Stimulated activated CD8-positive, alpha-beta memory T cell treated with anti-CD3 and anti-CD28 coated beads, Interleukin-7, amount 100 ng/mL, for 48 hours (primary cell): ENCODE measurements at places on chromosomes 4 and X.

- DNase-seq: no peak
Measured at GRCh38 chrX:81537723-81538122, 335.8 kb downstream of the SH3BGRL start.

DNA sequence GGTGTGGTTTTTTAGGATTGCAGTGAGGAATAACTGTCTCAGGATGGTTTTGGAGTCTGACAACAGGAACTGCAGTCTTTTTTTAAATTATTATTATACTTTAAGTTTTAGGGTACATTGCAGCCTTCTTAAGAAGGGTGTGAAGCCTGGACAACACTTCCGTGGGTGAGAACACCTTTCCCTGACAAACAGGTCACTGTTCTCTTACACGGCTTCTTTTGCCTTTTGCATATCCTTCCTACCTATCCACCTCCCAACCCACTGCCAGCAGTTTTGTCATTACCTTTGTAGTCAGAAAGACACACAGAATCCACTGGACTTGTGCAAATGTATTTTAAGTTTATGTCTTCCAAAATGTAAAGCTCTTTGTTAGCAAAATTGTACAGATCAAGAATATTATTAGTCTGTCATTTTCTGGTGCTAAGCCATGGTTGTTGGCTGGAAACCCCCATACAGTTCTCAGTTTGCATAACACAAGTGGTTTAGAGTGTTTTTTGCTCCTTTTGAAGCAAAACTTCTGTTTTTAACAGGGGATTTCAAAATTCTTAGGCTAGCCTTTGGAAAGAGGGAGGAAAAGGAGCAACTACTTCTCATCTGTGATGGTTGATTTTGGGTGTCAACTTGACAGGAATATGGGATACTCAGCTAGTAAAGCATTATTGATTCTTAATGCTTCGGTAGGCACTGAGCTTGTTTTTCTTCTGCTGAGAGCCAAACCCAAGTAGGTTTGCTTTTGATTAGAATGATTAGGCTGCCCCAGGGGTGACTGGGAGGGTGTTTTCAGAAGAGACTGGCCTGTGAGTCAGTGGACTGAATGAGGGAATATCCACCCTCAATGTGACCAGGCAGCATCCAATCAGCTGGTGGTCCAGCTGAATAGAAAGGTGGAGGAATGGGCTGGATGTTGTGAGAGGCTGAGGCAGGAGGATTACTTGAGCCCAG is 29.4 kb upstream of the KLHL2 start:
- no peak for DNase-seq

DNA sequence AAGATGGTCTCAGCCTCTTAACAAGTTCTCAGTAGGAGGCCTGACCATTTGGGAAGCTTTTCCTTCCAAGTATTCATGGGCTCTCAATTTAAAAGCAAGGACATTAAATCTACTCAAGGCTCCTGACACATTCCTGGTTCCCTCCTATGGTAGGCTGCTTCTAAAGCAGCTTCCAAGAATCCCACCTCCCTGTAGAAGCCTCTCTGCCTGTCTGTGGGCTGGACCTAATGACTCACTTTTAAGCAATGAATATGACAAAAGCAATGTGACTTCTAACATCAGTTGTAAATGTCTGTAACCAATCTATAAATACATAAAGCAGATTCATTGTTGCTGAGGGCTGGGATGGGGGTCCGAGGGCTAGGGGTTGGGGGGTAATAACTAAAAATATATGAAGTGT is 99.5 kb upstream of the FAM9B start:
- DNase-seq: no peak

GRCh38 chr4:86356425-86357210 is 3.2 kb downstream of the MAPK10 start:
- no peak for DNase-seq

DNA sequence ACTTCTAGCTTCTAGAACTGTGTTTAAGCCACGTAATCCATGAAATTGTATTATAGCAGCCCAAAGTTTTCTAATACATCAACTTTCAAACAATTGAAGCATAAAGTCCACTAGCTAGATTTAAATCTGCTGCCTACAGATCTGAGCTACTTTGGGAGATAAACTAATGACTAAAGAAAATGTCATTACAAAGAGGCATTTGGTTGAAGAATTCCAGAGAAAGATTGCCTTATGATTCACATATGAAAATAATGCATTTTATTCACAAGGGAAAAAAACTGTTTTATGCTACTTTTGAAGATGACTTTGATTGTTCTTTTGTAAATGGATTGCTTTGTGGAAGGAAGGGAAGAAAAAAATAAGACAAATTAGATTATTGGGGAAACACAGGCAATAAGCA is 124.1 kb upstream of the SLIT2 start:
- DNase-seq: no peak

GRCh38 chr4:81466841-81467671 is 4.7 kb downstream of the RASGEF1B start:
- peak; percentile 63 for DNase-seq

- no peak for DNase-seq
Measured at GRCh38 chr4:148021686-148022085, 289.8 kb downstream of the ARHGAP10 start.

DNA sequence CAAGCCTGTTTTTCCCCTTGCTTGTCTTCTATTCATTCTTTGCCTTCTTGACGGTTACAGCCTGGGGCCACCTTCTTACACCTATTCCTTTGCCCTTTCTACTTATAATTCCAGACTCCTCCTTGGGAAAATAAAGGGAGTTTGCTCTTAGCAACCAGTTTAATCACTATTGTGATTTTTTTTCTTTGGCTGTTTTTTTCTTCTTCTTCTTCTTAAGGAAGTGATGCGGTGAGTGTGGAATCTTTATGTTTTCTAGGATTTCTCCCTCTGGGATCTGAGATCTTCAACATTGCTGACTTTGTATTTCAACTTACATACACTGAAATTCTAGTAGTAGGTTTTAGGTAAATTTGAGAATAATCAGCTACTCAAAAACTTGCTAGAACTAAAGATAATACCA is 1.1 kb upstream of the KLHL13 start:
- no peak for DNase-seq

GRCh38 chr4:168208957-168209614 is 109.5 kb downstream of the DDX60 start:
- no peak for DNase-seq

DNA sequence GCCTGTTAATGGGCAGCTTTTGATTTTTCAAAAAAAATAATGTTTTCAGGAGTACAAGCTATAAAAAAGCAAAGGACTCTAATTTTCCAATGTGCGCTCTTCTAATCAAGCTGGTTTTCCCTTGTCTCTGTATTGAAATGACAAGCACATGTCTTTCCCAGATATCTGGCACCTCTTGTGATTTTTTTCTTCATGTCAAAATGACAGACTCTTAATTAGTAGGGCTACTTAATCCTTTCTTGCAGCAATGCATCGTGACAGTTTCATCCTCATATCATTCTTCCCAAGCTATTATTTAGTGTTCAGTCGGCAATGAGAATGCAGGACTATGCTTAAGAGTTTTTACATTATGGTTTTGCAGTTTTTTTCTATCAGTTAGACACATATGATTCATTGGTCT is 139.5 kb downstream of the MAGEC1 start:
- DNase-seq: no peak

DNA sequence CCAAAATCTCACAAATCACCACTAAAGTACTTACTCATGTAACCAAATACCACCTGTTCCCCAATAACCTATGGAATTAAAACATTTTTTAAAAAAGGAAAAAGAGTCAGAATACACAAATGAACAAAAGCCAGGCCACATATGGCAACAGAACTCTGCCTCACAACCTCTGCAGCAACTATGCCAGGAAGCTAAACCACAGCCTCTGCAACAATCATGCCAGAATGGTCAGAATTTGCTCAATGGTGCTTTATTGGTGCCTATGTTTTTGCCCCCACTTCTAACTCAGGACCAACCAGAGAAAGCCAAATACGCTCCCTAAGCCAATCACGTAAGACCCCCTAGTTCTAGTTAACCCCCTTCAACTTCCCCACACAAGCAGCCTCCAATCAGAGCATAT is 69.6 kb downstream of the HOPX start:
- DNase-seq: no peak

DNA sequence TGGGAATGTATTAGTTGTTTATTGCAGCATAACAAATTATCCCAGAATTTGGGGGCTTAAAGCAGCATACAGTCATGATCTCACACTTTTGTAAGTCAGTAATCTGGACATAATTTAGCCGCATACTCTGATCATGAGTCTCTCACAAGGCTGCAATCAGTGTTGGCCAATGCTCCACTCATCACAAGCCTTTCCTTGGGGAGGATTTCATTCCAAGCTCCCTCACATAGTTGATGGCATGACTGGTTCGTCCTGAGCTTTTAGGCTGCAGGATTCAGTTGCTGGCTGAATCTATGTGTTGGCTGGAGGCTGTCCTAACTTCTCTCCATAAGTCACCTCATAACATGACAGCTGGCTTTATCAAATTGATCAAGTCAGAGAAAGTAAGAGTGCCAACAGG is 1568.6 kb upstream of the PCDH7 start:
- DNase-seq: no peak

DNA sequence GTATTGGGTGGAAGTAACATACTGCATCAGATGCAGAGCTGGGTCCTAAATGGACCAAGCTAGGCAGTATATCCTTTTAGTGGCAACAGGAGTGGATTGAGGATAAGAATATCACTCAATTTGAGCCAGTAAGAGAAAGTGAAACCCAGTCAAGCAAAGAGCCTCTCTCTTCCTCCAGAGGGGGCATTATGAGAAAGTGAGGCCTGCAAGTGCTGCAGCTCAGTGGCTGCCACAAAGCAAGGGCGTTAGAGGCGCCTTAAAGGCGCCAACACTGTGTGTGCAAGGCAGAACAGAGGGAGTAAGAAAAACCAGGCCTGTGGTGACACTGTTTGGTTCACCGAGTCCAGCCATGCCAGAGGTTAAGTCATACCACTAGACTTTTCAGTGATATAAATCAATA is 17.5 kb downstream of the STX18 start:
- no peak for DNase-seq

- DNase-seq: peak; percentile 5
Measured at GRCh38 chr4:170853422-170854021, 763.8 kb upstream of the AADAT start.

- DNase-seq: no peak
Measured at GRCh38 chr4:124804584-124804983, 92.1 kb upstream of the ANKRD50 start.
